Cortex of kidney (tissue), 1 donor: ENCODE measurements at places on chromosomes 2 and 18.

- no peak for DNase-seq
These were observed 17.3 kb upstream of the FEZ2 start for GRCh38 chr2:36615222-36615621.

DNA sequence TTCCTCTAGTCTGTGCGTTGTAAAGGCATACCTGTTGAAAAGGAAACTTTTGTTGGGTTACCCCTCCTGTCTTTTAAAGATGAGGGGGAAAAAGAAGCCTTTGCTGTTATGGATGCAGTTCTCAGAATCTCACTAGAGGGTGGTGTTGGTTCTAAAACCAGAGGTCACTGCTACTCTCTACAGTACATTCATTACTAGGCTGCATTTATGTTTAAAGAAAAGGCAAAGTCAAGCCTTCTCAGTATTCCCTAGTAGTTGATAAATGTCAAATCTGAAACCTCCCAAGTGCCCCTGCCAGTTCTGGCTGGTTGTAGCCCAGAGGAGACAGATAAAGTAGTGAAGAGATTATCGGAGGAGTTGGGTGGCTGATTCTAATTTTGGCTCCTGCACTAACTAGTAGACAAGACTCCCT is 1.4 kb upstream of the PLCL1 start:
- no peak for DNase-seq

GRCh38 chr2:51350100-51350499 is 318.2 kb upstream of the NRXN1 start:
- no peak for DNase-seq

DNA sequence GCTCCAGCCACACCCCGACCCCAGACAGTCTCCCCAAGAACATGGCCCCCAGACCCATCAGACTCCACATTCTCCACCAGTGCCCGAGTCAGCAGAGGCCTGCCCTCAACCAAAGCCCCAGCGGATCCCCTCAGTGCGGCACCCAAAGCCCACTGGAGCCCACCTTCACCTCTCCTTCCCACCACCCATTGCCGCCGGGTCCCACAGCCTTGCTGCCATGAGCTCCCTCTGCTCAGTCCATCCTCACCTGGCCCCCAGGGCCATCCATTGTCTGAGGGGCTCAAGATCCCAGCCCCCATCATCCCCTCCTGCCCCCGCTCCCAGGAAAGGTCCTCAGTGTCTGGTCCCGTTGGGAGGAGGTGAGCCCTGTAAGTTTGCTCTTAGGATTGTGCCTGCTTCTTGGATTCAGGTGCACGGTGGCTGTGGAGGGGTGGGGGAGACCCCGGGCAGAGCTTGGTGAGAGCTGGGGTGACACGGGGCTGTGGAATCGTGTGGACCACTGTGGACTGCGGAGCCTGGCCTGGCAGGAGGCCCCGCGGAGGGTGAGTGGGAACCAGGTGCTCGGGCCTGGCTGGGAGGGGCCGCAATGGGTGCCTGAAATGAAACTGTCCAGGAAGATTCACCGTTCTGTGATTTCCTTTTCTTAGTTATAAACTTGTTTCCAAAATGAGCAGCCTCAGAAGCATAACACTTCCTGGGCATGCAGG is 32.7 kb upstream of the GPC1 start:
- DNase-seq: no peak

DNA sequence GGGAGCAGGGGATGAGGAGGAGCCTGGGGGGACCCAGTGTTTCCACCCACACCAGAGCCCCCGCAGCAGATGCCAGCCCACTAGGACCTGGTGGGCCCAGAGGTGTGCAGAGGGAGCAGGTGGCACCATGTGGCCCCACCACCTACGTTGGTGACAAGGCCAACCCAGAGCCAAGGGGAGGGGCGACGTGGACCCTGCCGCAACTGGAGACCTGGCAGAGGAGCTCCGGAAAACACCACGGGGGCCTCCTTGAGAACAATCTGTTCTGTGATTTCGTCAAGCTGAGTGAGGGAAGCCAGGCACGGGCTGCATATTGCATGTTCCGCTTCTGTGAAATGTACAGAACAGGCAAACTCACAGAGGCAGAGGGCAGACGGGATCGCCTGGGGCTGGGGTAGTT is 49.1 kb upstream of the GPC1 start:
- DNase-seq: no peak

DNA sequence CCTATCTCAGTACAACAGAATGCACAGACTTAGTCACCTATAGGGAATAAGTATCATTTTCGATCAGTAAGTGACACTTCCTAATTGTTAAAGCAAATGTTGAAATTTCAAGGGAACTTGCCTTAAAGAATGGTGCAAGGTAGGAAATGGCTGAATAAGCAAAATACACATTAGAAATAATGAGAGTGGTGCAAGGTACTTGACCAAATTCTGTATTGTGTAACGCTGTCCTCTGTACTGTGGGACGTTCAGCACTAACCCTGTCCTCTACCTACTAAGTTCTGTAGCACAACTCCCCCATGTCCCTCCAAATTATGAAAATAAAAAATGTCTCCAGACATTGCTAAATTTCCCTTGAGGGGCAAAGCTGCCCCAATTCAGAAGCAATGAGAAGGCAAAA is 19.4 kb downstream of the MMADHC start:
- DNase-seq: no peak

DNA sequence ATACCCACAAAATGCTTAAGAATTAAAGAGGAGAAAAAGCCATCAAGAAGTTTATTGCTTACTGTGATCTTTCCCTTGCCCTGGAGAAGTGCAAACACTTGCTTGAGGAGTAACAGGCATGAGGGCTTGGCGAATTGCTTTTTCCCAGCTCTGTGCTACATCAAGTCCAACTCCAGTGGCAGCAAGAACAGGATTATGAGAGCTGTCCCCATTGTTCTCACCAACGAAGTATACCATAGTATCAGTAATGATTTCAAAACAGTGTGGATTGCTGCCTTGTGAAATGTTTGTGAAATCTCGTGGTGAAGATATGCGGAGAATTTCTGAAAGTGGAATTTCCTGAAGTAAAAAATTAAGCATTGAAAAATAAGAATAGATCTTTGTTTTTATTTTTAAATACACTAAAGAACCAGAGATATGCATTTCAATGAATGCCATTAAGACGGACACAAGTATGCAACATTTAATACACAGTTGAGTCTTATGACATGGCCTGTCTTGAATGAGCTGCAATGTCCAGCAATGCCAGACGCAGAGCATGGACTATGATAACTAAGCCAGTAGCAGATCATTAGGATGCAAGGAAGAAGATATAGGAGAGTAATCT is 43.0 kb downstream of the NDUFAF7 start:
- no peak for DNase-seq

GRCh38 chr18:24321071-24321470 is 76.6 kb downstream of the OSBPL1A start:
- no peak for DNase-seq

GRCh38 chr2:109554758-109555157 is 59.0 kb downstream of the SEPTIN10 start:
- DNase-seq: no peak

DNA sequence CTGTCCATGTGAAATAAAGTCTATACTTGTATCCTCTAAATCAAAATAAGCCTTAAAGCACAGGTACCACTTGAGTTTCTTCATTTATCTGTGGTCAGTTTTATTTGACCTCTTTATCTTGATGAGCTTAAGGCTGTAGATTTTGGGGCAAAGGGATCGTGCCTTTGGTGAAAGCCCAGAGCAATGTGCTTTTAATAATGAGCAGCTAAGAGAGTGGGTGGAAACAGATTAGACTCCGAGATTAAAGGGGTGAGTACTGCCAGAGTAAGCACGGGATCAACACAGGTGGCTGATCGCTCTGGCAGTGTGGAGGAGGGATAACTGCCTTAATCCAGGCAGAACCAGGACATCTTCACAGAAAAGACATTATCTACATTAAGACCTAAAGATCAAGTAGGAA is 280.4 kb downstream of the TDRD15 start:
- no peak for DNase-seq

DNA sequence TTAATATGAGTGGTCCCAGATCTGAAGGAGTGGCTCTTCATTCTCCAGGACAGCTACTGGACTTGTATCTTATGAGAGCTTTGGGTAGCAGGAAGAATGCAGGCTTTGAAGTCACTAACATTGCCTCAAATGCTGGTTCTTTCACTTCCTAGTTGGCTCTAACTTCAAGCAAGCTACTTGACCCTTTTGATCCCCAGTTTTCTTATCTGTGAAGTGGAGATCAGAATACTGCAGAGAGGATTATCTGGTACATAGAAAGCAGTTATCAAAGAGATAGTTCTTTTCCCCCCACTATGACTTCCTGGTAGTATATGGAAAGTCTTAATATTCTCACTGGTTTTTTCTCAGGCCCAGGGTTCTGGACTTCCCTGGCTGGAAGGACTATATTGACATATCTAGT is 3.4 kb upstream of the PLCL1 start:
- DNase-seq: no peak

- DNase-seq: no peak
These were observed 31.2 kb downstream of the CRYGD start for GRCh38 chr2:208093128-208093527.

DNA sequence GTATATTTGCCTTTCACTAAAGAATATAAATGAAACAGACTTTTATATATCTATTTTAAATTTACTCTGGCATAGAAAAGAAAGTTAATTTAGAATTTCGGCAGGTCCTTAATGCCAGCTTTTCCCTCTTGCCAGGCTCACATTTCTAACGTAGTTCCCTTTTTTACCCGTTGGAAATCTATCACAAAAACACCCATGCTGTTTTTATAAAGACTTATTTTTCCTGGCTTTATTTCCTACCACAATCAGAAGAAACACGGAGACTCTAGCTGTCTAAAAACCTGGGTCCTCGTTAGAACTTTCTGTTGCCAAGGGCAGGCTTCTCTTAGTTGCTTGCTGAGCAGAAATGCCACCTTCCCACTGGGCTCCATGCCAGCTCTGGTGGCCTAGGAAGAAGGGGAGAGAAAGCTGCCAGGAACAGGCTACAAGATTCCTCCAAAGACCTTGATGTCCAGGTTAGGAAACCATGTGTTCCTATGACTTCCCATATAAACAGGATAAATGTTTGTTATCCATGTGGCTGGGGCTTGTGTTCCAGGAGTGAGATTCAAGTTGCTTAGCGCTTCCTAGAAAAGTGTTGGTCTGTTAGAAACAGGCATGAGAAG is 17.8 kb upstream of the TMEM18 start:
- no peak for DNase-seq

DNA sequence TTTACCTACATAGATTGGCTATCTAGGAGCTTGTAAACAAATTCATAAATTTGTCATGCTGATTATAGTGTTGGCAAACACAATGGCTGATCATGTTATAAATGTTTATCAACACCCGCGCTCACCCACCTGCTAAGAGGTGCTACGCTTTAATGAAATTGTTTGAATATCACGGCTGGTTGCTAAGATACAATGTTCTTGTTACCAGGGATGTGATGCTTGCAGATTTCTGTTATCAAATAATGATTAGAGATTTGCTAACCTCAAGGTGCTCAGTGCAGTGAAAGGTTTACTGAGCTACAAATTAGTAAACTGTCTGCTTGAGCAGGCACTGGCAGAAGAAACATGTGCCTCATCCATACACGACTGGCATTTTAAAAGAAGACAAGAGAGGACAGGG is 160.0 kb upstream of the ZEB2 start:
- no peak for DNase-seq

GRCh38 chr2:127048618-127048935 is 58.4 kb downstream of the BIN1 start:
- no peak for DNase-seq

- no peak for DNase-seq
These were observed 5.9 kb downstream of the KCNG2 start for GRCh38 chr18:79803611-79804051.

- DNase-seq: no peak
These were observed 8.3 kb downstream of the DLX1 start for GRCh38 chr2:172093416-172094293.

DNA sequence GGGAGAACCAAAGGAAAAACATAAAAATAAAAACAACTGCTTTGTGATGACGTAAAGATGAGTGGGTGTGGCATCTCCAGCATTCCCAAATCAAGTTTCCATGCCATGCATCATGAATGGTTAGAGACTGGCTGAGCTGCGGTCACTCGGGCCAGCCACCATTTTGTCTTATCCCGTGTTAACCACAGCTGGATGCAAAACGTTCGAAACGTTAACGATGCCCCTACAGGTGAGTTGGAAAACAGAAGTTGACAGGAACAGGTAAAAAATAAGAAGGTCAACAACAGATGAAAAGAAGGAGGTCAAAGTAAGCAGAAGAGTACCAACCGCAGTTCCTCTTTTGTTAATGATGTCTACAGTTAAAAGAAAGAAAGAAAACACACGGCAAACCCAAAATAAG is 411.1 kb downstream of the NRXN1 start:
- no peak for DNase-seq

- no peak for DNase-seq
These were observed 275.3 kb downstream of the RAD51AP2 start for GRCh38 chr2:17242813-17243485.

- DNase-seq: no peak
These were observed 27.0 kb upstream of the ADAM17 start for GRCh38 chr2:9582624-9583023.

GRCh38 chr2:120310136-120310535 is 35.8 kb upstream of the INHBB start:
- no peak for DNase-seq

DNA sequence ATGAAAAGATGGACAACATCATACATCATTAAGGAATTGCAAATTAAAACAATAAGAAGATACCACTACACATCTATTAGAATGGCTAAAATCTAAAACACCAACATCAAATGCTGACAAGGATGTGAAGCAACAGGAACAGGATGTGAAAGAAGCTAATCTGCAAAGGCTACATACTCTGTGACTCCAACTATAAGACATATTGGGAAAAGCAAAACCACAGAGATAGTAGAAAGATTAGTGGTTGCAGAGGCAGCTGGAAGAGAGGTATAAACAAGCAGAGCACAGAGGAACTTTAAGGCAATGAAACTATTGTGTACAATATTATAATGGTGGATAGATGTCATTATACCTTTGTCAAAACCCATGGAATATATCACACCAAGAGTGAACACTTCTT is 393.7 kb upstream of the RAB6C start:
- no peak for DNase-seq

GRCh38 chr2:217247476-217247875 is 387.6 kb upstream of the TNP1 start:
- no peak for DNase-seq

DNA sequence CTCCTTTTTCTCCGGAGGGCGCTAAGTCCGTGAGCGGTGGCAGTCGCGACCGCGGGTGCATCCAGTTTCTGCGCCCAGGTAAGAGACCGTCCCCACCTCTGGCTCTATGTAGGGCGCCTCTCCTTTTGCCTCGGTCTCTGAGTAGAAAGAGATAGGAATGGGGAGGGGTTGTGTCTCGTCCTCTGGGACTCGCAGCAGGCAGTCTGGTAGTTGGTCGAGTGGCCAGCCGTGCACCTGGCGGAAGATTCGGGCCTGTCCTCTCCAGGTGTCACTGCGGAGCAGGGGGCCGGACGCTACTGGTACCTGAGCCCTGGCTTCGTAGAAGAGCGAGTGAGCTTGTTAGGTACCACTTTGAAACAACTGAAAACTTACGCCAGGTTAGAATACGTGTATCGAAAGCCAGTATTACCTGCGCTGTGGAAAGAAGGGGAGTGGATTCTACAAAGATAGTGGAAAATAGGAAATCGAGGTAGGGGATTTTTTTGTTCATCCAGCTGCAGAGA is 403 bp downstream of the MAP2 start:
- DNase-seq: no peak
